ENCODE measurements at places on chromosomes 13 and 19.
A peak's percentile ranks its signal among the peaks of the same experiment; 100 is the strongest.

GRCh38 chr19:2273356-2274184 lies 8.4 kb downstream of the PEAK3 start:
- DNase-seq = peak; percentile 83

- DNase-seq = no peak
These were observed 137.5 kb downstream of the KCNRG start for GRCh38 chr13:50152655-50153309.

- peak; percentile 68 for DNase-seq
These were observed 907 bp downstream of the KDELR1 start for GRCh38 chr19:48390188-48391099.

DNA sequence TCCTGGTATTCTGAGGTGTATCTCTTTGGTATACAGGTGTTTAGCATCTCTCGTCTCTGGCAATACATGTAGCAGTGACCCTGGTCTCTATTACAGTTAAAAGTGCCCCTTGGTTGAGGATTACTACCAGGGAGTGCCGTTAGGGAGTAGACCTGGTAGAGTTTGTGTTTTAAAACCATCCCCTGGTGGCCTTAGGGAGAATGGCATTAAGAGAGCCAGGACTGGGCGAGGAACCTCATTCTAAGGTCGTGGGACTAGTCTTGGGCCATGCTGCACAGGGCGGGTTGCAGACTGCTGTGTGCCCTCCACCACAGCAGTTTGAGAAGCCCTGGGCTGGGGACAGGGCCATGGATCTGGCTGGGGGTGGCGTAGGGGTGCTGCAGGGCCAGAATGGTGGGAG lies 35.0 kb downstream of the B3GLCT start:
- DNase-seq = no peak

- DNase-seq = no peak
These were observed 9.9 kb upstream of the SPATA13 start for GRCh38 chr13:24150572-24150971.

GRCh38 chr13:49323344-49323743 lies 75.6 kb downstream of the CDADC1 start:
- no peak for DNase-seq

DNA sequence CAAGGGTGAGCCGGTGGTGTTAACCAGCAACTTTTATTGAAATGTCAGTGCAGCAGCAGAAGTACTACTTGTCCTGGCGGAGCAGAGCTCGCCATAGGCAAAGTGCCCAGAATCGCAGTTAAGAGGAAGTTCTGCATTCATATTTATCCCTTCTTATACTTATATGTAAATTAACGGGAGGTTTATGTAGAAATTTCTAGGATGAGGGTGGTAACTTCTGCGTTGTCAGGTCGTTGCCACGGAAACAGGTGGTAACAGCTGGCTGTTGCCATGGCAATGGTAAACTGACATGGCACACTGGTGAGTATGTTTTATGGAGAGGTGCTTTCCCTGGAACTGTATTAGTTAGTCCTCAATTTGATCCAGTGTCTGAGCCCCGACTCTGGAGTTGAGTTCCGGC lies 2494.9 kb upstream of the PCDH20 start:
- no peak for DNase-seq

- DNase-seq = no peak
These were observed 11.6 kb downstream of the MIR17HG start for GRCh38 chr13:91359111-91359510.

Measured in trophoblast cell (in vitro differentiated cells and primary cell).